ENCODE measurements at places on chromosomes 2 and 18.

DNA sequence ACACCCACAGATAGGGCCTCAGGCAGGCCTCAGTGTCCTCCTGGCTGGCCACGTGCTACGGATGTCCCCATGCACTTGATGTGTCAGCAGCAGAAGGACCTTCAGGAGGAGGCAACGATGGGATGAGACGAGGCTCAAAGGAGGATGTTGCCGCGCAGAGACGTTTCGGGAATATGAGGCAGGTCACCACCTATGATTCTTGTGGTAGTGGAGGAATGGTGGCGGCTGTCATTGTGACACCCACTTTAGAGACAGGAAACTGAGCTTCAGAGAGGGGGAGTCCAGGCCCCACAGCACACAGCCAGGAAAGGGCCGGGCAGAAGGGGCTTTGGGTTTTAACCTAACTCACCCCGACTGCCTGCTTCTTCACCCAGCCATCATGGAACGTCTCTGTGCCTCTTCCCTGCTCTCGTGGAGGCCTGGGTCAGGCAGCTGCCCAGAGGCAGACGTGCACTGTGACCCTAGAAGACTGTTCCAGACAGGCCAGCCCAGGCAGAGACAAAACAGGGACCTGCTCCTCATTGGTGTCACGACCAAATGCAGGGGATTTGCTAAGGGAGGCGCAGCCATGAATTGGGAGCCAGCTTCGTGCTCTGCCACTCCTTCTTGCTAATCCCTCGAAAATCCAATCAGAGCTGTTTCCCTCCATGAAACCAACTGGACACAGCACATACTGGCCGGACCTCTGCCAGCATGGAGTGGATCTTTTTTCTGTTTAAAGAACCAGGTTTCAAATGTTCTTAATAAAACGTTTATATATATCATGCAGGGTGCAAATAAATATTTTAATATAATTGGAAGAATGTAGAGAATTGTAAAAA is 169.2 kb downstream of the ASB1 start:
- DNase-seq: no peak

GRCh38 chr2:55883829-55884228 is 39.8 kb downstream of the EFEMP1 start:
- peak; percentile 21 for DNase-seq

GRCh38 chr2:224772494-224772893 is 56.3 kb upstream of the CCDC195 start:
- DNase-seq: no peak

GRCh38 chr2:157747695-157748370 is 119.2 kb upstream of the ACVR1C start:
- DNase-seq: peak; percentile 60

All from EL (cell line).